ENCODE measurements at places on chromosomes 1 and 21.

GRCh38 chr1:57088653-57089052 lies 122.8 kb upstream of the C8B start:
- DNase-seq = no peak

DNA sequence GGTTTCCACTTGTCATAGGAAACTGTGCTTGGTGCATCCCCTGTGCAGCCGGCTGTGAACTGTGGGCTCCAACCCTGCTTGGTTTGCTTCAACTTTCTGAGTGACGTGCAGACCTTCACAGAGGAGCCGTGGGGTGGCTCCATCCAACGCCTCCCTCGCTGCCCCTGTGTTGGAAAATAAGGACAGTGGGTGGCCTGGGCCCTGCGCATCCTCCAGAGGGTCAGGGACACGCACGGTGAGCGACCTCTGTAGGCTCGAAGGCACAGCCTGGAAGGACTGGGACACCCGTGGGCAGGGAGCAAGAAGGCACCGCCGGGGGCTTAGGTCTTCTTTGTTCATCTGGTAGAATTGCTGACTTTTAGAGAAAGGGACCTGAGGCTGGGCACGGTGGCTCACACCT lies 6.5 kb upstream of the FAAP20 start:
- no peak for DNase-seq

DNA sequence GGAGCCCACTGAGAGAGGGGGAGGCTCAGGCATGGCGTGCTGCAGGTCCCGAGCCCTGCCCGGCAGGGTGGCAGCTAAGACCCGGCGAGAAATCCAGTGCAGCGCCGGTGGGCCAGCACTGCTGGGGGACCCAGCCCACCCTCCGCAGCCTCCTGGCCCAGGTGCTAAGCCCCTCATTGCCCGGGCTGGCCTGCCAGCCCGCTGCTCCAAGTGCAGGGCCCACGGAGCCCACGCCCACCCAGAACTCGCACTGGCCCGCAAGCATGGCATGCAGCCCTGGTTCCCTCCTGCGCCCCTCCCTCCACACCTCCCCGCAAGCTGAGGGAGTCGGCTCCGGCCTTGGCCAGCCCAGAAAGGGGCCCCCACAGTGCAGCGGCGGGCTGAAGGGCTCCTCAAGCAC lies 61.5 kb downstream of the C21orf91 start:
- no peak for DNase-seq

DNA sequence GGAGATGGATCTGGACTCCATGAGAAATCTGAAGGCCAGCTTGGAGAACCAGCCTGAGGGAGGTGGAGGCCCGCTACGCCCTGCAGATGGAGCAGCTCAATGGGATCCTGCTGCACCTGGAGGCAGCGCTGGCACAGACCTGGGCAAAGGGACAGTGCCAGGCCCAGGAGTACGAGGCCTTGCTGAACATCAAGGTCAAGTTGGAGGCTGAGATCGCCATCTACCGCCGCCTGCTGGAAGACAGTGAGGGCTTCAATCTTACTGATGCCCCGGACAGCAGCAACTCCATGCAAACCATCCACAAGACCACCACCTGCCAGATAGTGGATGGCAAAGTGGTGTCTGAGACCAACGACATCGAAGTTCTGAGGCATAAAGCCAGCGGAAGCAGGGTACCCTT lies 601.5 kb upstream of the ZP4 start:
- no peak for DNase-seq

DNA sequence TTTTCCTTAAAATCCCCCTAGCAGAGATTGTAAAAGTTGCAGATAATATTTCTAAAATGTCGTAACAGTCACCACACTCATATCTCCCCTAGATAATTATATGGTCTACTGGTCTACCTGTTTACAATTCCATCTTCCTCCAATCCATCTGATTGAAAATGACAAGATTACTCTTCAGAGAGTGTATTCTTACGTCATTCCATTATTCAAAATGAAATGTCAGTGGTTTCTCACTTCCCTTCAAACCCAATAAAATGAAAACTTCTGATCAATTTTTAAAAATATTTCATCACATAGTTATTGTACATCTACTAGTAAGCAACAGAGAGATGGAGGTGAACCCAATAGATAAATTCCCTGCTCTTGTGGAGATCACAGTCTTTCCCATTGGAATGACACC lies 202.2 kb upstream of the C8B start:
- DNase-seq = no peak

DNA sequence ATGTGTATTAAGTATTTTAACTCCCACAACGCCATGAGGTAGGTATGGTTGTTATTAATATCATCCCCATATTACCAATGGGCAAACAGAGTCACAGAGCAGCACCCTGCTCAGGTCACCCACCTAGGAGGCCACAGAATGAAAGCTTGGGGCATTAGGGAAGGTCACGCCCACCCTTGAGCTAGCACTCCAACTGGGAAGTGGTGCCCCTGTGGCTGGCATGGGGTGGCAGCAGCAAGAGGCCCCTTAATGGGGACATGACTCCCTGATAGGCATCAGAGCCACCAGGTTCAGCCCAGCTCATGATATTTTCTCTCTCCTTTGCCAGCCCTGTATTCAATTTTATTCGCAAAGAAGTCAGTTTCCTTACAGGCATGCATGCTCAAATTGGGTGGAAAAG lies 90.6 kb downstream of the DMRTB1 start:
- DNase-seq = no peak

- no peak for DNase-seq
Observed at GRCh38 chr1:91980663-91981062, 31.5 kb downstream of the BRDT start.

All from activated CD4-positive, alpha-beta T cell treated with anti-CD3 and anti-CD28 coated beads, Interleukin-2, amount 50 U/mL, for 24 hours (primary cell).